SK-N-MC (cell line): ENCODE measurements at places on chromosomes 1 and 21.

GRCh38 chr1:2230781-2231531 is 2.8 kb downstream of the SKI start:
- DNase-seq: no peak

DNA sequence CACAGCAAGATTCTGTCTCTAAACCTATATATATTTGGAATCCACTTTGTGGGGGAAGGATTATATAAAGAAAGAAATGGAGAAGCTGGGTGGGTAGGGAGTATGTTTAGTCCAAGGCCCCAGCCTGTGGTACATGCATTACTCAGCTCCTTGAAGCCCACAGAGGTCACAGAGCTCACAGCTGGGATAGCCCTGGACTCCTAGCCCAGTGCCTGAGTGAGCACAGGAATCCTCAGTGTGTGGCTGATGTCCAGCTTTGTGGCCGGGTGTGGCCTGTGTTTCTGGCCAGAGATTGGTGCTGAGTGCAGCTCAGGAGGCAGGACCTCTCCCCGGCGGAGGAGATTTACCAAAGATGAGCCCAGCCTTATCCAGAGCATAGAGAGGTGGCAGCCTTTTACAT is 7.6 kb downstream of the CAPN9 start:
- no peak for DNase-seq

DNA sequence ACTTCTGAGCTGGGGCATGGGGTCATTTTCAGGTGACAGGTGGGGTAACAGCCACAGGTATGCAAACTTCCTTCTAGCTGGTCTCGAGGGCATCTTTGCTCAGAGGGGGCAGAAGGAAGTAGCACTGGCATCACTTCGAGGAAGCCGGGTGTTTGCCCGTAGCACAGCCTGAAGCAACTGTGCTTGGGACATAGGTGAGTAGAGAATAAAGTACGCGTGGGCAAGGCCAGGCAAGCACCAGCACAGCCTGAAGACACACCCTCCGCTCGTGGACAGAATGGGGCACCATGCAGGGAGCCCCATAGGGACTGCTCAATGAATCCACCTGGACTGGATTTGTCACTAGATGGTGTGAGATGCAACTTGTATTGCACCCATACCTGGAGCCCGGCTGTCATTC is 167.1 kb downstream of the KCNJ6 start:
- DNase-seq: no peak

GRCh38 chr1:40076895-40077312 is 20.1 kb downstream of the PPT1 start:
- no peak for DNase-seq

- DNase-seq: no peak
Observed at GRCh38 chr1:15289251-15289651, 42.2 kb downstream of the FHAD1 start.

GRCh38 chr1:173122958-173123852 is 72.5 kb upstream of the TNFSF18 start:
- peak; percentile 97 for DNase-seq

- no peak for DNase-seq
Observed at GRCh38 chr1:5375481-5375880, 616.7 kb downstream of the NPHP4 start.

- no peak for DNase-seq
Observed at GRCh38 chr1:234721476-234722269, 111.7 kb upstream of the IRF2BP2 start.

GRCh38 chr1:78619803-78620579 is at the start of gene IFI44L:
IFI44L (plus strand) TSS chr1:78620448; CDS start chr1:78627916, 7,468 bp downstream.
- DNase-seq: peak; percentile 70

DNA sequence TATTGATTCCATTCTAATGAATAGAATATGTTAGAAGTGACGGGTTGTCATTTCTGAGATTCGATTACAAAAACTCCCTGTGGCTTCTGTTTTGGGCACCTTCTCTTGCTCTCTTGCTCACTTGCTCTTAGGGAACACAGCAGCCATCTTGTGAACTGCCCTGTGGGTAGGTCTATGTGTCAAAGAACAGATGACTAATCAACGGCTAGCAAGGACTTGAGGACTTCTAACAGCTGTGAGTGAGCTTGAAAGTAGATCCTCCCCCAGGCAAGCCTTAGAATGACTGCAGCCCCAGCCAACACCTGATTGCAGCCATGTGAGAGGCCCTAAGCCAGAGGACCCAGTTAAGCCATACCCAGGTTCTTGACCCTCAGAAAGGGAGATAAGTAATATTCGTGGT is 49.3 kb downstream of the AZIN2 start:
- no peak for DNase-seq

GRCh38 chr1:182596934-182597333 is 7.3 kb downstream of the RGS16 start:
- DNase-seq: no peak

- no peak for DNase-seq
Observed at GRCh38 chr21:29074007-29074376, 544 bp upstream of the CCT8 start.

- no peak for DNase-seq
Observed at GRCh38 chr1:145799806-145800205, 24.1 kb downstream of the RNF115 start.

- DNase-seq: no peak
Observed at GRCh38 chr1:36560177-36560576, 77.5 kb upstream of the CSF3R start.

DNA sequence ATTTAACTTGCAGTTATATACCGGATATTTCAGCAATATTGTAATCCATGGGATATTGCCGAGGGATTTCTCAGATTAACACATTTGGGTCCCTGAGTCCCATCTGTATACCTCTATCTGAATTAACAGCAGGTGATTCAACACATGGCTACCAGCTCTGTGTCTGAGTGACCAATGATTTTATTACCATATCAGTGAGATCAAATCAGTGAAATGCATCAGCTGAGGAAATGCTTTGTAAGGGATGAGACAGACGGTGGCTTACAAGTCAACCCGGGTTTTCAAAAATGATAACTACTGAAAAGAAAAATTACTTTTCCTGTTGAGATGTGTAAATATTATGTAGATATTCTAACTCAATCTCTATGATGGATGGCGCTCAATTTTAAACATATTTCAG is 504.1 kb upstream of the PKN2 start:
- DNase-seq: no peak

DNA sequence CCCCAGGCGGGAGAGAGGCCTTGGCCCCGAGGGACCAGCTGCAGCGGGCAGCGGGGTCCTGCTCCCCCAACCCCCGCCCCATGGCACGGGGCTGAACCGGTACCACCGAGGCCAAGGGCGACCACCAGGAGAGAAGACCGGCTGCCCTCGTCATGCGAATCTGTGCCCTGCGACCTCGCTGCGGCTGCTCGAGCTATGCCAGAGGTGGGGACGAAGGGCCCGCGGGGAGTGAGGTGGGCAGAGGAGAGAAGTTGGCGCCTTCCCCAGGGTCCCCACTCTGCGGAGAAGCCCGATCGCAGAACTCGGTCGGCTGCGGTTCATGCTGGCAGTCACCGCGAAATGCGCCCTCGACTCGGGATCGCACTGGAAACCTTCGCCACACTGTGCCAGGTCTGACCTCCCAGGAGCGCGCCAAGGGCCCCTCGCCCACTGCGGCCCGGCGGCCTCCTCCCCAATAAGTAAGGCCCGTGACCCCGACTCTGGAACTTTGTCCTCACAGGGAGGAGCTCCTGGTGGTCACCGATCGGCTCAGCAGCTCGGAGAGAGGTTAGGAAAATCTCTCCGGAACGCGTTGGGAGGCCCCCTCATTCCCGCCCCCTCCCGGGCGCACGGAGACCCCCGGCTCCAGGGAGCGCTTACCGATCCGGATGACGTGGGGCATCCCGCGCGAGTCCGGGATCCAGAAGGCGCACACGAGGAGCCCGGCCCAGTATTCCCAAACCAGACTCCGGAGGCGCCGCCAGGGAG is 787 bp downstream of the GRIK3 start:
- DNase-seq: no peak

GRCh38 chr1:55965981-55966461 is 613.3 kb downstream of the PLPP3 start:
- DNase-seq: no peak

GRCh38 chr1:13514821-13515220 is 1.0 kb upstream of the LRRC38 start:
- DNase-seq: no peak

- DNase-seq: peak; percentile 14
Observed at GRCh38 chr1:53500204-53501064, 41.2 kb downstream of the DMRTB1 start.

GRCh38 chr1:35691080-35691479 is 27.6 kb downstream of the C1orf216 start:
- DNase-seq: peak; percentile 34
